Muscle of back (tissue), 13 donors: ENCODE measurements at places on chromosomes 5 and 9. TPM values are rescaled to one million over a fixed set of nuclear protein-coding genes. Genes with fewer than 3 reads are reported as not detected.

TRPM3 gene
- 0.67 TPM for polyA plus RNA-seq

TRUB2 gene
- polyA plus RNA-seq = 19.4 TPM

DNA sequence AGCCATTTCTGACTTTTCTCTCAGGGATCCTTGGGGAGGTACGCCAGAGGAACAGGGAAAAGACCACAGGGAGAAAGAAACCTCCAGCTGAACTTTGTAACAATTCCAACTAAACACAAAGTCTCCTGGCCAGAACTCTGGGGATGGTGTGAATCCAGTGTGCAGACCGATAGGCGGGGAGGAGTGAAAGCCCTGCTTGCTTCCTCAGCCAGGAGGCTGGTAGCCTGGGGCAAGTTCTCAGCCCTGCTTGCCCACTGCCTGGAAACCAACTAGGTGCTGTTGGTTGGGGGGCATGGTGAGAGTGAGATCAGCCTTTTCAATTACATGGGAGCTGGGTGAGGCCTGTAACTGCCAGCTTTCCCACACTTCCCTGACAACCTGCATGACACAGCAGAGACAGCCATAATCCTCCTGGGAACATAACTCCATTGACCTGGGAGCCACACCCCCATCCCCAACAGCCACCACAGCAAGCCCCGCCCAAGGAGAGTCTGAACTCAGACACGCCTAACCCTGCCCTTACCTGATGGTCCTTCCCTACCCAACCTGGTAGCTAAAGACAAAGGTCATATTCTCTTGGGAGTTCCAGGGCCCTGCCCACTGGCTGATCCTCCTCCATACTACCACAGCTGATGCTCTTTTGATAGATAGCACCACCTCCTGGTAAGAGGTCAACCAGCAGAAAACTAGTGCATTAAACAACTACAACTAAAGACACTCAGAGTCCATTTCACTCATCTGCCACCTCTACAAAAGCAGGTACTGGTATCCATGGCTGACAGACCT is 100.1 kb upstream of the TNFAIP8 start:
- no peak for DNase-seq

DNA sequence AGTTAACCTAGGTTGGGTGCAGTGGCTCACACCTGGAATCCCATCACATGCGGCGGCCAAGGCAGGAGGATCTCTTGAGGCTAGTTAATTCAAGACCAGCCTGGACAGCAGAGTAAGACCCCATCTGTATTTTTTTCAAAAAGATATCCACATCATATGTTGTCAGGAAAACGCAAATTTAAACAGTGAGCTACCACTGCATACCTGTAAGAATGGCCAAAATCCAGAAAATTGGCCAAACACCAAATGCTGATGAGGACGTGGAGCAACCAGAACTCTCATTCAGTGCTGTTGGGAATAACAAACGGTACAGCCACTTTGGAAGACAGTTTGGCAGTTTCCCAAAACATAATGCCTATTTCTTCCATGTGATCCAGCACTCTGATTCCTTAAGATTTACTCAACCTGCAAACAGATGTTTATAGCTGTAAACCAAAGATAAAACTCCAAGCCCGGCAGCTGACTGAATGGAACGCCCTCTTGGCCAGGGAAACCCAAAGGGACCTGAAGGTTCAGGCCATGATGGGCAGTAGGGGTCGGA is 12.4 kb downstream of the CEL start:
- no peak for DNase-seq

PTPRD gene
- 68.5 TPM for polyA plus RNA-seq

DNA sequence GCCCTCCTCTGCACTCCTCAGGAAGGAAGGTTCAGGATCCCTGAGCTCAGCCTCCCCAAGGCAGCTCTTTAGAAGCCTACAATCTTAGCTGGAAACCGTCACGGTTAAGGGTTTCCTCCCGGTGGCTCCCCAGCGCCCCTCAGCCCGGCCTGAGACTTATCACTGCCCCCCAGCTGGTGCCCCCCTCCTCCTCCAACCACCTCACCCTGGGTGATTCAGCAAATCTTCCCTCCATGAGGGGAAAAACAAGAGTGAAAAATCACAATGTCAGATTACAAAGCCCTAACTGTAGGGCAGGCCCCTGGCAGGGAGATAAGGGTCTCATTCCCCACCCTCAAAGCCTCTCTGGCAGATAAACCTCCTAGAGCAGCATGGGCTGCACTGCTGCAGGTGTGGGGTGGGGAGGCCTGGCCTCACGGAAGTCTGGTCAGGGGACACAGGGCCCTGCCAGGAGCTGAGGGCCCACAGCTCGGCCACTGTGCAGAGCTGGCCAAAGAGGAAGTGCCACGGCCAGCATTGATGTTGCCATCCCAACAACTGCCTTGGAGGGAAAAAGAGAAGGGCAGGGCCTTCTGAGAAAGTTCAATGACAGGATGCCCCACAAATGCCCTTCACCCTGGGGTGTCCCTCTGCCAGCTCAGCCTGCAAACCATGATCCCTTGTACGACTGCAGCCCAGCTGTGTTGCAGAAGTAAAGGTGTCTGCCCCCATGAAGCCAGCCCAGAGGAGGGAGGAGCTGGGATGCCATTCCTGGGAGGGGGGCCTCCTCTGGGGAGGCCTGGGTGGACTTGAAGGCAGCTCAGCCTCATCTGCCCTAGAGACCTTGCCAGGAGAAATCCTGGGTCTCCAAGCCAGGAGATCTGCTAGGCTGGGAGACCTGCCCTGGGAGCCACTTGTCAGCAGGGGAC is 25.9 kb downstream of the GFI1B start:
- DNase-seq = no peak

GRCh38 chr9:4397917-4398316 is 92.4 kb upstream of the SLC1A1 start:
- no peak for DNase-seq

IL4 gene
- polyA plus RNA-seq = not detected

DNA sequence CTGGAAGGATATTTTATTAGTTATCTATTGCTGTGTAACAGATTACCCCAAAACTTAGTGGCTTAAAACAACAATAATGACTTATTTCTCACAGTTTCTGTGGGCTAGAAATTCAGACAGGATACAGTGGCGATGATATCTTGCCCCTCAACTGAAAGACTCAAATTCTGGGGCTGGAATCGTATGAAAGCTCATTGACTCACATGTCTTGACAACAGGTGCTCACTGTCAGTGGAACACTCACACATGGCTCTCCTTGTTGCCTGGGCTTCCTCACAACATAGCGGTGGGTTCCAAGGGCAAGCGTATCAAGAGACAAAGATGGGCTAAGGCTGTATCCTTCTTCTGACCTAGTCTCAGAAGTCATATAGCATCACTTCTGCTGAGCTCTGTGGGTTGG is 3.7 kb upstream of the GNPDA1 start:
- no peak for DNase-seq

- no peak for DNase-seq
Measured at GRCh38 chr5:141363952-141364660, at the start of gene PCDHGA5. Gene PCDHGA5 (plus strand): TSS chr5:141364162. CDS start chr5:141364331, 169 bp downstream.

DNA sequence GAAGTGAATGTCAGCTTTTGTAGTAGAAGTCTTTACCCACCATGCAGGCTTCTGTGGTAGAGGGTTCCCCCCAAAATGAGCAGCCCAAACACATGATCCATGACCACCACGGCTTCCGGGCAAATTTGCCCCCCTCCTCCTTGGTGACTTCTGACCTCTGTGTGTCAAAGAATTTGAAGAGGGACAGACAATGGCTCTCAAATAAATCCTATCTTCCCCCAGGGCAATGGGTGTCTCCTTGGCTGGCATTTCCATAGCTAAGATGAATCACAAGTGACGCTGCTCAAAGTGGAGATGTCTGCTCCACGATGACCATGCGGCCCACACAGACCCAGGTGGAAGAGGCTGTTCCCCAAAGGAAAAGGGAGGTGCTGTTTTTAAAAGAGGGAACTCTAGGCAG is 30.2 kb upstream of the BOD1 start:
- no peak for DNase-seq

DNA sequence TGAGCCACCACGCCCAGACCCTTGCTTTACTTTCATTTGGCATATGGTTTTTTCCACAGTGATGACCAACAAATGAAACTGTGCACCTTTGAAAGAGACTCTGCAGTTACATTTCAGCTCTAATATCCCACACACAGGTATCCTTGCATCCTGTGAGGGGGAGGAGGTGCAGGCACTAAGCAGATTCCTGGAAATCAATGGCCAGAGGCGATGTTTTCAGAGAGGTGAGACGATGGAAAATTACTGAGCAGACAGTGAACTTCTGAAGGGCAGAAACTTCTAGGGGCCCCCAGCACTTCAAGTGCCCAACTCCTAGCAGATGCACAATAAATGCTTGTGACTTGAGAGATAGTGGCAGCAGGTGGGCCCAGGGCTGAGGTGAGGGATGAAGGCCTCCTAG is 29.8 kb upstream of the GNE start:
- no peak for DNase-seq

DNA sequence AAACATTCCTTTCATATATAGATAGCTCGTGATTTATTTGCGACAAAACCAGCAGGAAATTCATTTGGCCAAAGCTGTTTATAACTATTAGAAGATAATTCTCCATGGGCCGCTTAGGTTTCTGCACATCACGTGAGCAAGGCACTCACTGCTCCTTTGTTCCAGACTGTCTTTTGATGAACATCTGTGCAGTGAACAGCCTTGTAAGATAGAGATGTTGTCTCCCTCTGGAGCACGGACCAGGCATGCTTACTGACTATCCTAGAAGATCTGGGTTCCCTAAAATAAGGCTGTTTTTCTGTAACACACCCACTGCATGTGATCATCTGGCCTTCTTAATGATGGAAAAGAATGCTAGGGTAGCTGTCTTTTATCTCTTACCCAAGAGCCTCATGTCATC is 30.9 kb downstream of the YIPF5 start:
- DNase-seq = peak; percentile 90

DNA sequence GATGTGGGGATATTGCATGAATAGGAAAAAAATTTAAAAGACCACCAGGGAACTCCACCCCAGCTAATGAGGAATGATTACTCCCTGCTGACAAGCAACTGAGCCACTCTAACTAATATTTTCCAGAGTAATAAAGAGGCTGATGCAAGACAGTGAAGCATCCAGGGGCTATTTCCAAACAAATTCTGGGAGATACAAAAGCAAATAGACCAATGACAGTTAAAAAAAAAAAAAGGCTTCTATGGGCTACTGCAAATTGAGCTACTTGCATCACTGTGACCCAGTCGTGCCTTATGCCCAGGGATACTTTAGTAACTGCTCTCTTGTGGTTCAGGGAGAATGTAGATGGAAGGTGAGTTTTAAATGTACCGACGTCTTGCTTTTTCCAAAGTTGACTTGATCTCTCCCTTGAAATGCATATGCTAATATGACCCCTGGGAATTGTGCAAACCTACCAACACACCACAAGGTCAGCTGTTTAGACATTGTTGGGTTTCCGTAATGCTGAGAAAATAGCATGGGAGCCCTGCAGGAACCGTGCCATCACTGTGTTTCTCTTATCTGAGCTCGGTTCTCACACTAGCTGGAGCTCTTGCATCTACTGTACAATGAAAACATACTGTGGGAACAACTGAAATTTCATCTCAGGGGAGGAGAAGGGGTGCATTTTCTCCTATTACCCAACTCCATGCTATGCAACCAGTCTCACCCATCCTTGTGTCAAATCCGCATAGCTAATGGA is 250.6 kb upstream of the MAP3K1 start:
- DNase-seq = peak; percentile 60

DNA sequence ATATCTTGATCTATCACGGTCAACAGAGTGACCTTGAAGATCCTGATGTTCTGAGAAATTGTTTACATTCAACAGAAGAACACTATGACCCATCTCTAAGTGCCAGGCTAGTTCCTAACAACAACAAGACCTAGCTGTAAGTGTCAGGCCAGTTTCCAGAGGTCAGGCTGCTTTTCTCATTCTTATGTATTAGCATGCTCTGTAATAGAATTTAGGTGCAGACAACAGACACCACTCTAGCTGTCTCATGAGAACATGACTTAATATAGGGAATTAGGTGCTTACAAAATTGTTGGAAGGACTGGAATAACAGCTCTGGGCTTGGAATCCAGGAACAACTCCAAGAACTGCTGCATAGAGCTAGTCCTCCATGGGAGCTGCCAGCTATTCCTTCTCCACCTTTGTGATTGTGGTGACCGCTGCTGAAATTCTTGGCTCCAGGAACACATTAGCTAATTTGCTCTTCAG is 138.7 kb downstream of the SNX18 start:
- peak; percentile 55 for DNase-seq

DNA sequence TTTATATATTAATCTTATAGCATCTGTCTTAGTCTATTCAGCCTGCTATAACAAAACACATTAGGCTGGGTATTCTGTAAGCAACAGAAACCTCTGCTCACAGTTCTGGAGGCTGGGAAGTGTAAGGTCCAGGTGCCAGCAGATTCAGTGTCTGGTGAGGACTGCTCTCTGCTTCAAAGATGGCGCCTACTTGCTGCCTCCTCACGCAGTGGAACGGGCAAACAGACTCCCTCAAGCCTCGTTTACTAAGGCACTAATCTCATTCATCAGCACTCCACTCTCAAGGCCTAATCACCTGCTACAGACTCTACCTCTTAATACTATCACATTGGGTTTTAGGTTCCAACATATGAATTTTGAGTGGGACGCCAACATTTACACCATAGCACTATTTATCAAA is 5.2 kb upstream of the TBC1D2 start:
- DNase-seq = no peak

DNA sequence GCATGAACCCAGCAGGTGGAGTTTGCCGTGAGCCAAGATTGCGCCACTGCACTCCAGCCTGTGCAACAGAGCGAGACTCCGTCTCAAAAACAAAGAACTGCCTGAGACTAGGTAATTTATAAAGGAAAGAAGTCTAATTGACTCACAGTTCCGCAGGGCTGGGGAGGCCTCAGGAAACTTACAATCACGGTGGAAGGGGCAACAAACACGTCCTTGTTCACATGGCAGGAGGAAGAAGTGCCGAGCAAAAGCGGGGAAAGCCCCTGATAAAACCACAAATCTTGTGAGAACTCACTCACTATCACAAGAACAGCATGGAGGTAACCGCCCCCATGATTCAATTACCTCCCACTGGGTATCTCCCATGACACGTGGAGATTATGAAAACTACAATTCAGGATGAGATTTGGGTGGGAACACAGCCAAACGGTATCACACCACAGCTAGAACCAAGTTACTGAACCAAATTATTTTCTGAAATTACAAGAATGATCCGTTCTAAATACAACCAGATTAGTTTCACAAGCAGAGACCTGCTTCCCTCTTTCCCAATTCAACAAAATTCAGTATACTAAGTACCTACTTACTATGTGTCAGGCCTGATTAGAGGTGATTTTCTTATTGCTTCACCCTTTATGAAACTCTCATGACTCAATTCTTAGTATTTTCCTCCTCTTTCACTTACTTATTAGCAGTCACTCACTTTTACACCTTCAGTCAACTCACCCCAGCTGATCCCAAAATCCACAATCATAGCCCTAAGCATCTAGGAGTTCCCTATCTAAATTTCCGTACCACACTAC is 8.4 kb downstream of the UBTD2 start:
- DNase-seq = no peak

SH3PXD2B gene
- polyA plus RNA-seq = 38.8 TPM

GRCh38 chr9:105047742-105048041 is 119.7 kb upstream of the ABCA1 start:
- DNase-seq = no peak

DNA sequence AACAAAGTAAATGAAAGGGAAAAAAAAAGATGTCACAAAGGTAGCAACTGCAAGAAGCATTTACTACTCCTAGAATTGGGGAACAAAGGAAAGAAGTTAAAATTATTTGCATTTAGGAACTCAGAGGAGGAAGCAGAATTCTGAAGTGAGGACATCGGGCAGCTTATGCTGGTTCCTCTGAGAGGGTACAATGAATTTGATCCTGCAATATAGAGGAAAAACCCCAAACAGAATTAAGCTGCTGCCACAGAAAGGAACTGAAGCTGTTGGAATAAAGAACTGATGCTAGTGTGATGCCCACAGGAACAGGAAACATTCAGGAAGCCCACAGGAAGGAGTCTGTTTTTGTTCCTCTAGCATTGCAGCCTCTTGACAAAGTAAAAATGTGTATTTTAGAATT is 22.3 kb upstream of the TBCA start:
- no peak for DNase-seq

MYOZ3 gene
- 11.9 TPM for polyA plus RNA-seq
